ENCODE measurements at places on chromosomes 1 and 21.

DNA sequence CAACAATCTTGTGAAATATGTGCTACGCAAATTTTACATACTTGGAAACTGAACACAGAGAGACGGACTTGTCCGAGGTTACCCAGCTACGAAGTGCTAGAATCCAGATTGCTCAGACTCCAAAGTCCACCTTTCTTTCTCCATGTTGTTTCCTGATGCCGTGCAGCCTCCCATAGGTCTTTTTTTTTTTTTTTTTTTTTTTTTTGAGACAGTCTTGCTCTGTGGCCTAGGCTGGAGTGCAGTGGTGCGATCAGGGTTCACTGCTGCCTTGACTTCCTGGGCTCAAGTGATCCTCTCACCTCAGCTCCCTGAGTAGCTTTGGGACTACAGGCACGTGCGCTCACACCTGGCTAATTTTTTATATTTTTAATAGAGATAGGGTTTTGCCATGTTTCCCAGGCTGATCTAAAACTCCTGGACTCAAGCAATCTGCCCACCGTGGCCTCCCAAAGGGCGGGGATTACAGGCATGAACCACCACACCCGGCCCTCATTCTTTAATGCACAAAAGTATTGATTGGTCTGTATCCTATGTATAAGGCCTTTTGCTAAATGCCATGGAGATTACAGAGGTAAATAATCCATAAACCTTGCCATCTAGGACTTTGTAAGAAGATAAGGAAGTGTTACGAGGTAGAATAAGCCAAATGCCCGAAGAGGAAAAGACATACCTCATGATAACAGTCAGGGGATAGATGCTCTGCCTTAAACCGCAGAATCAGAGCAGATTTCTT lies 92.8 kb downstream of the C1orf21 start:
- H3K27me3 ChIP-seq, result no peaks in the 10 kb centered on the region
- no peaks in the 10 kb centered on the region for H3K36me3 ChIP-seq
- DNase-seq, result no peak
- H3K27ac ChIP-seq, result no peak overlapping the region

- no peaks in the 10 kb centered on the region for H3K36me3 ChIP-seq
- H3K27ac ChIP-seq, result no peak overlapping the region
- no peaks in the 10 kb centered on the region for H3K27me3 ChIP-seq
- H3K4me3 ChIP-seq, result no peak overlapping the region
- peaks cover 27% of the 10 kb centered on the region for H3K4me1 ChIP-seq
- DNase-seq, result no peak
Measured at GRCh38 chr1:203181586-203182386, 4.7 kb downstream of the CHI3L1 start.

DNA sequence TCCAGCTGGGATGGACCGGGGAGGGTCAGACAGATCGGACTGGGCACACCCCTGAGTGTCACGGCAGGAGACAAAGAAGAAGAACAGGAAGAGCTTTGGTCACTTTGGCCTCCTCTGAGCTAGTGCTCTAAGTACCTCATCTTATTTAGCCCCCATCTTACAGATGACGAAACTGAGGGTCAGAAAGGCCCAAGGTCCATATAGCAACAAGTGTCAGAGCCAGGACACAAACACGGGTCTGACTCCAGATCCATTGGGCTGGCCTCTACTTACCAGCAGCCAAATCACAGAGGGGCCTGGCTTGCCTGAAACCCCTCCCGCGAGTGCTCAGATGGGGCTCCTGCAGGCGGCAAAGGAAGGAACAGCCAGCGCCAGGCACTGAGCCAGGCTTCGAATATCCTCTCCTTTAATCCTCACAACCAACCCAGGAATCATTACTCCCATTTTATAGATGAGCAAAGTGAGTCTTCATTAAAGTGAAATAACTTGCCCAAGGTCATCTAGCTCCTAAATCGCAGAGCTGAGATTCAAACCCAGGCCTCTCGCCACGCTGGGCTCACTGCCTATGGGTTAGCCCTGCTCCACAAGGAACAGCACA lies 25.7 kb upstream of the SELENON start:
- H3K4me3 ChIP-seq, result no peak overlapping the region
- DNase-seq, result no peak
- no peaks in the 10 kb centered on the region for H3K27me3 ChIP-seq
- H3K4me1 ChIP-seq, result no peaks in the 10 kb centered on the region
- H3K36me3 ChIP-seq, result no peaks in the 10 kb centered on the region
- H3K27ac ChIP-seq, result no peak overlapping the region

GRCh38 chr1:33018112-33018511 lies 18.6 kb downstream of the AK2 start:
- H3K27me3 ChIP-seq, result no peaks in the 10 kb centered on the region
- no peak for DNase-seq
- H3K36me3 ChIP-seq, result peaks cover 3% of the 10 kb centered on the region
- no peak overlapping the region for H3K4me3 ChIP-seq

GRCh38 chr1:12368646-12369045 lies 138.8 kb downstream of the VPS13D start:
- H3K27ac ChIP-seq, result no peak overlapping the region
- no peaks in the 10 kb centered on the region for H3K4me1 ChIP-seq

- no peak overlapping the region for H3K4me3 ChIP-seq
- H3K27me3 ChIP-seq, result no peaks in the 10 kb centered on the region
- DNase-seq, result no peak
- no peaks in the 10 kb centered on the region for H3K4me1 ChIP-seq
- no peak overlapping the region for H3K27ac ChIP-seq
Measured at GRCh38 chr1:189192741-189193520, 1284.7 kb downstream of the BRINP3 start.

DNA sequence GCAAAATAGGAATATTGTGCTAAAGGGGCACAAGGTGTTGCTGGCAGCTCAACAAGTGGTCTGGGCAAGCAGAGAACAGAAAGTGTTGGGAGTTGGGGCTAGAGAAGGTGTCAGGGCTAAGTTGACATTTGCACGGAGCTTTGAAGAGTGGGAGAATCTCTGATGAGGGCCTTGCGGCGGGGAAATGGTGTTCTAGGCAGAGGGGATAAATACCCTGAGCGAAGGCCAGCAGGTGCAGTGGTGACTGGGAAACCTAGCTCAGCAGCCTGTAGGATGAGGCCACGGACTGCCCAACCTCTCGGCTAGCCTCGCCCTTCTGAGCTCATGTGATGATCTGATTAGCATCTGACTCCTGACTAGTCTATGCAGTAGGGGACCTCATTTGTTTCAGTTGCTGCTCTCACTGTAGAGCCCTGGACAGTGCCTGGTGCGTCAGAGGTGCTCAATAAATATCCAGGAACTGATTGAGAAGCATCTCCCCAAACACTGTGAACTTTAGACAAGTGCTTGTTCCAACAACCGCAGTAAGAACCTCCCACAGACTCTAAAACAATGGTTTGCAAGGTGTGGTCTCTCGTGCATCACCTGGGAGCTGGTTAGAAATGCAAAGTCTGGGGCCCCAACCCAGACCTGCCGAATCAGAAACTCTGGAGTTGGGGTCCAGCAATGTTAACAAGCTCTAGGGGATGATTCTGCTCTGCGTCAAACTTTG lies 1.0 kb upstream of the FOXO6 start:
- H3K4me1 ChIP-seq, result peaks cover 9% of the 10 kb centered on the region
- no peaks in the 10 kb centered on the region for H3K36me3 ChIP-seq
- H3K27me3 ChIP-seq, result peaks cover 15% of the 10 kb centered on the region
- no peak overlapping the region for H3K27ac ChIP-seq
- no peak overlapping the region for H3K4me3 ChIP-seq

DNA sequence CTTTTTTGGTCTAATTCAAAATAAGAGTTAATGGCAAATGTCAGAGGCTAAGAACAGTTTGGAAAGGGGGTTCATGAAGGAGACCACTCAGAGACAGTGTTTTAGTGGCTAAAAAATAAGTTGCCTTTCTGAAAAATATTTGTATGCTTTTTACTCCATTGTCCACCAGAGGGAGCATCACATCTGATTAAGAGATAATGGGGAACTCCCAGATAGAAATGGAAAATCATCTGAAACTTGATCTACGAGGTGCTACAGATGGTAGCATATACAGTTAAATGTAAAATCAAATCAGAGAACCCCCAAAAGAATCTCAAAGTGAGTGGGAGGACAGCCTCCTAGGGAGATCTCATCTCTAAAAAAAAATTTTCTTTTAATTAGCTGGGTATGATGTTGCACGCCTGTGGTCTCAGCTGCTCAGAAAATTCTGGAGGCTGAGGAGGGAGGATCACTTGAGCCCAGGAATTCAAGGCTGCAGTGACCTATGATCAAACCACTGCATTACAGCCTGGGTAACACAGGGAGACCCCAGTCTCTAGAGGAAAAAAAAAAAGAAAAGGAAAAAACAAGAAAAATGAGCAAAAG lies 9.7 kb downstream of the SMYD3 start:
- H3K27ac ChIP-seq, result no peak overlapping the region
- peaks cover 1% of the 10 kb centered on the region for H3K27me3 ChIP-seq
- no peak overlapping the region for H3K4me3 ChIP-seq
- no peaks in the 10 kb centered on the region for H3K36me3 ChIP-seq

- H3K36me3 ChIP-seq, result no peaks in the 10 kb centered on the region
- H3K4me1 ChIP-seq, result no peaks in the 10 kb centered on the region
- no peaks in the 10 kb centered on the region for H3K27me3 ChIP-seq
- H3K4me3 ChIP-seq, result no peak overlapping the region
- H3K27ac ChIP-seq, result no peak overlapping the region
Measured at GRCh38 chr1:219324629-219325367, 151.1 kb downstream of the LYPLAL1 start.

- H3K4me3 ChIP-seq, result no peak overlapping the region
- no peaks in the 10 kb centered on the region for H3K4me1 ChIP-seq
- H3K36me3 ChIP-seq, result no peaks in the 10 kb centered on the region
Measured at GRCh38 chr1:156648951-156649350, 7.0 kb downstream of the BCAN start.

GRCh38 chr1:223197923-223198627 lies 55.0 kb upstream of the TLR5 start:
- no peaks in the 10 kb centered on the region for H3K36me3 ChIP-seq
- no peak overlapping the region for H3K4me3 ChIP-seq
- H3K27ac ChIP-seq, result no peak overlapping the region
- no peak for DNase-seq
- peaks cover 5% of the 10 kb centered on the region for H3K4me1 ChIP-seq

DNA sequence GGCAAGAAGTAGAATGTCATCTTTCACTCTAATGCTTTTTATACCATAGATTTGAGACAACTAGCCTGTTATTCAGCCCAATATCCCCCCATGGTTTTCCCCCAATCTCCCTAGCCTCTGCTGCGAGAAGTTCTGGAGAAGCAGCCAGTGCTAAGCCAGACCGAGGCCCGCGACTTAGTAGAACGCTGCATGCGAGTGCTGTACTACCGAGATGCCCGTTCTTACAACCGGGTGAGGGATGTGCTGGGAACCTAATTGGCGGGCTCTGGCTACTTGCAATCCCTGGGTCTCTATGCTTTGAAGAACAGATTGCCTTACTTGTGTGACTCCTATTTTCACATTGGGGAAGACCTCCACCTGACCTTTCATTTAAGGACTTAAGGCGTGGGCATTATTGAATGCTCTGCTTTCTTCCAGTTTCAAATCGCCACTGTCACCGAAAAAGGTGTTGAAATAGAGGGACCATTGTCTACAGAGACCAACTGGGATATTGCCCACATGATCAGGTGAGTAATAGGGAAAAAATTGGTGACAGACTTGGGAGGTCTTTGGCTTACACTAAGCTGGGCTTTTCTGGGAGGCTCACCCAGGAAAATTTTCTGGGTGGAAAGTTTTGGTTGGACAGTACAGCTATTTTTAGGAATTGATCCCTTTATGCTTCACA lies 1.9 kb downstream of the PSMB4 start:
- no peaks in the 10 kb centered on the region for H3K27me3 ChIP-seq
- DNase-seq, result no peak
- no peak overlapping the region for H3K4me3 ChIP-seq
- peaks cover 20% of the 10 kb centered on the region for H3K36me3 ChIP-seq
- H3K4me1 ChIP-seq, result peaks cover 8% of the 10 kb centered on the region

DNA sequence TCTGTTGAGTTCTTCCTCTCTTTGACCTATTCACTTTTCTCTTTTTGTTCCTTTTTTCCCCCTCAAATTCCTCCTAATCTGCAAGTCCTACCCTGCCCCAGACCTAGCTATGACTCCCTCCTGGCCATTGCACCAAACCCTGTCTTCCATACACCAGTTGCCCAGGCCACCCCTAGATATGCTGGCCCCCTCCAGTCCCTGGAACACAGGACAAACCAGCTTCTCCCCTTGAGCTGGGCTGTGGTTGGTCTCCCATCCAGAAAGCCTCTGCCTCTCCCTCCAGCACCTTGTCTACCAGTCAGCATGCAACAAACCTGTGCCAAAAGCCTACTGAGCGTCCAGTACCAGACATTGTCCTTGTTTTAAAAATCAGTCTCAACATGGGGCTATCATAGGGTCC lies 59.4 kb downstream of the ELK4 start:
- no peaks in the 10 kb centered on the region for H3K36me3 ChIP-seq
- peaks cover 25% of the 10 kb centered on the region for H3K27me3 ChIP-seq
- H3K27ac ChIP-seq, result no peak overlapping the region
- no peak for DNase-seq
- H3K4me3 ChIP-seq, result no peak overlapping the region

GRCh38 chr1:3836421-3836820 lies 20.6 kb downstream of the CEP104 start:
- no peaks in the 10 kb centered on the region for H3K4me1 ChIP-seq
- H3K36me3 ChIP-seq, result peaks cover 5% of the 10 kb centered on the region
- no peak overlapping the region for H3K27ac ChIP-seq
- no peaks in the 10 kb centered on the region for H3K27me3 ChIP-seq
- DNase-seq, result no peak
- no peak overlapping the region for H3K4me3 ChIP-seq

- no peaks in the 10 kb centered on the region for H3K27me3 ChIP-seq
- H3K4me3 ChIP-seq, result no peak overlapping the region
- H3K27ac ChIP-seq, result no peak overlapping the region
- no peaks in the 10 kb centered on the region for H3K4me1 ChIP-seq
Measured at GRCh38 chr1:228236744-228237143, 28.9 kb downstream of the OBSCN start.

GRCh38 chr1:203307641-203308126 lies 2.4 kb downstream of the BTG2 start:
- peak; percentile 49 for DNase-seq
- H3K27me3 ChIP-seq, result no peaks in the 10 kb centered on the region
- no peak overlapping the region for H3K4me3 ChIP-seq
- no peaks in the 10 kb centered on the region for H3K36me3 ChIP-seq

GRCh38 chr1:7109901-7110300 lies 324.6 kb downstream of the CAMTA1 start:
- no peak overlapping the region for H3K27ac ChIP-seq
- no peak for DNase-seq
- H3K27me3 ChIP-seq, result no peaks in the 10 kb centered on the region
- no peak overlapping the region for H3K4me3 ChIP-seq

- no peaks in the 10 kb centered on the region for H3K4me1 ChIP-seq
- H3K36me3 ChIP-seq, result no peaks in the 10 kb centered on the region
- no peaks in the 10 kb centered on the region for H3K27me3 ChIP-seq
Measured at GRCh38 chr1:155297384-155297783, 3.9 kb downstream of the PKLR start.
